T1000 (cell line): ENCODE measurements at places on chromosomes 1 and 21.

DNA sequence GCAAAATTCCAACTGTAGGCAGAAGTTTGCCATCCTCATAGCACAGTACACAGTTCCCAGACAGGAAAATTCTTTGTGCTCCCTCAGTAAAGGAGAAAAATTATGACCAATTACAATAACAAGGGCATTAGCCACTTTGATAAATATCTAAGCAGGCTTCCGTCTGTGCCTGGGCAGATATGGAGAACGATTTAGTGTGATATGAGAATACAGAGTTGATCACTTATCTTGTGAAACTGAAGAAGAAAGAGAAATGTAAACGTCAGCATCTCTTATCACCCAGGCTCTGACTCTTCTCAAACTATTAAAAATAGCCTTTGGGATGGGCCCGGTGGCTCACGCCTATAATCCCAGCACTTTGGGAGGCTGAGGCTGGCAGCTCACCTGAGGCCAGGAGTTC, 54.5 kb upstream of the TIAM1 start:
- DNase-seq, result no peak

GRCh38 chr1:234586892-234587485, 23.0 kb downstream of the IRF2BP2 start:
- DNase-seq, result no peak

DNA sequence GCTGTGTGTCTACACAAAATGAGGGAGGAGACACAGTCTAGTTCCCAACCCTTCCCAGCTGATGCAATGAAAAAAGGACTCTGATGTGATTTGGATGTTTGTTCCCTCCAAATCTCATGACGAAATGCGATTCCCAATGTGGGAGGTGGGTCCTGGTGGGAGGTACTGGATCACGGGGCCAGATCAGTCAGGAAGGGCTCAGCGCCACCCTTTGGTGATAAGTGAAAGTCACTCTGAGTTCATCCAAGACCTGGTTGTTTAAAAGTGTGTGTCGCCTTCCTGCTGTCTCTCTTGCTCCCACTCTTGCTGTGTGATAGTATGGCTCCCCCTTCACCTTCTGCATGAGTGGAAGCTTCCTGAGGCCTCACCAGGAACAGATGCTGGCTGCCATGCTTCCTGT, 63.2 kb downstream of the GNG4 start:
- no peak for DNase-seq

DNA sequence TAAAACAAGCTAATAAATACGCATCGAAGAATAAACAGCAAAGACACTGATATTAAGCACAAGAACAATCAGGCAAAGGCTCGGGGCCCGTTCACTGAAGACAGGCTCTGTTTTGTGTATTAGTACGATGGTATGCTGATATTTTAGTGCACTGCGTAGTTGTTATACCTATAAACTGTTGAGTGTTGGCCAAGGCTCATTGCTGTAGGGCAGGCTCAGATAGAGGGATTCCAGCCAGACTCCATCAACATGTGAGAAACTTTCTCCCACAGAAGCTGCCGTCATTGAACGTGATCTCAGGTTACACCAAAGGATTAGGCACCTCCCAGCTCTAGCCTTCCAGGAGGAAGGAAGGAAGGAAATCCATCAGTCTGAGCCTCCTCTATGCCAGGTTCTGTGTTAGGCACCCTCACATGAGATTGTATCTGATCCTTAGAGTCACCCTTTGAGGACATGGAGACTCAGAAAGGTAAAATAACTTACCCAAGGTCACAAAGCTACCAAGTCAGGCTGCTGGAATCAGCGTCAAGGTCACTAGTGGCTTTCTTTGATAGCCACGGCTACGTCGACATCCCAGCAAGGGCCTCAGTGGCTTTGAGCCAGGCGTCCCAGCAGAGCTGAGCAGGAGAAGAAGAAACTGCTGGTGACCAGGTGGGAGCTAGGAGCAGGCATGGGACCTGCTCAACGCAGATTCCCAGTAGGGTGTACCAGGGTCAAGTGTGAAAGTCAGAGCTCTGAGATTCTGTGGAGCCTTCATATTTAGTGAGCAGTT, 14.8 kb downstream of the BCAR3 start:
- DNase-seq, result no peak

DNA sequence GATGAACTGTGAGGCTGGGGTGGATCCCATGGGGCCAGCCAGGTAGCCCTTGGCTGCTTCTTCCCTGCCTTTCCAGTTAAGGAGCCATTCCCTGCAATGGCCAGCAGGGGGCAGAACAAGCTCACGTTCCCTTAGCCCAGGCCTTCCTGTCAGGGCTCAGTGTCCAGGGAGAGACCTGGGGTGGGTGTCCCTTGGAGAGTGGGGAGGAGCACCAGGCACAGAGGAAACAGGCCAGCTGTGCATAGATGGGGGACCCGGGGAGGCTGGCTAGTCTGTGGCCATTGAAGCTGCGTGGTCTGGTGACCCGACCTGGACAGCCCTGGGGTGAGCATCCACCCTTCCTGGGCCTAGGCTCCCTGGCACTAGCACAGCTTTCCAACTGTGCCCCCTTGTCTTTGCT, 13.2 kb upstream of the EPS8L3 start:
- DNase-seq, result peak; percentile 76

- no peak for DNase-seq
Measured at GRCh38 chr21:42236693-42237092, 17.8 kb downstream of the ABCG1 start.

DNA sequence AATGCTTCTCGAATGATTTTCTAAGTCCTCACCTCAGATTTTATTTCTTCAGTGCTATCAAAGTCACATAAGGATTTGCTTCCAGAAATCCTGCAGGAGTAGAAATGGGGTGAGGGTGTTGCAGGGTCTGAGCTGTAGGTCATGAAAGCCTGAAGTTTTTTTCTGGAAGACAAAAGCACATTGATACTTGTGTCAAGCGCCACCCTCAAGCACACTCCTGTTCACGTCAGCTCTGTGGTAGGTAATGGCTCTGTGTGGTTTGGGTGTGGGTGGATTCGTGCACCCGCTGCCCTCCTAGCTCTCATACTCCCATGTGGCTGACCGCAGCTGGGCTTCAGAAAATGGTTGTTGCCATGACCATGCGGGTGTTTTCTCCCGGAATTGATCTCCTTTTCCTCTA, 39.9 kb downstream of the AKNAD1 start:
- no peak for DNase-seq

GRCh38 chr1:67653304-67653703, 31.7 kb upstream of the GADD45A start:
- no peak for DNase-seq

DNA sequence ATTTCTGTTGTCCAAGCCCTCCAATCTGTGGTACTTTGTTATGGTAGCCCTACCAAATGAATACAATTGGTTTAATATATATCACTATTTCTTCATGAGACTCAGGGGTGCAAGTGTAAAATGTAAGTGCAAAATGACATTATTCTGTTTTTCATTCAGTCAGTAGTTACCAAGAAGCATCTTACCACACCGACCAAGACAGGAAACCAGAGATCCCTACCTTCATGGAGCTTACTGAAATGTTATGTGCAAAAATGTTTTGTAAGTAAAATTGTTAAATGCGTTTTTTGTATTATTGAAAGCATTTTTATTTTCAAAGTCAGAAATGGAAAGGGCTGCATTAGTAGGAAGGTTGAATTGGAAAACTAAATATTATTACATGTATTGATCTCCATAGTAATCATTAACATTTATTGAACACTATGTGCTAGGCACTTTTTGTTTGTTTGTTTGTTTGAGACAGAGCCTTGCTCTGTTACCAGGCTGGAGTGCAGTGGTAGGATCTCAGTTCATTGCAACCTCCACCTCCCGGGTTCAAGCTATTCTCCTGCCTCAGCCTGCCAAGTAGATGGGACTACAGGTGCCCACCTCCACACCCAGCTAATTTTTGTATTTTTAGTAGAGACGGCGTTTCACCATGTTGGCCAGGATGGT, 166.8 kb downstream of the PTPRC start:
- no peak for DNase-seq

GRCh38 chr1:168328731-168329364, 48.2 kb downstream of the TBX19 start:
- DNase-seq, result no peak

GRCh38 chr1:167088746-167089417, 1.3 kb downstream of the GPA33 start:
- no peak for DNase-seq

GRCh38 chr1:11862890-11863289, 4.1 kb upstream of the NPPB start:
- DNase-seq, result no peak

- no peak for DNase-seq
Measured at GRCh38 chr1:51758310-51758709, 120.2 kb downstream of the NRDC start.

GRCh38 chr1:78464449-78464891, 26.3 kb upstream of the PTGFR start:
- no peak for DNase-seq

- no peak for DNase-seq
Measured at GRCh38 chr1:15042866-15043265, 110.7 kb upstream of the TMEM51 start.
